ENCODE measurements at places on chromosomes 4 and X. TPM values are rescaled to one million over a fixed set of nuclear protein-coding genes. Genes with fewer than 3 reads are reported as not detected.

FAM133A gene
- polyA plus RNA-seq: 0.05 TPM

MND1 gene
- 20.7 TPM for polyA plus RNA-seq

DNA sequence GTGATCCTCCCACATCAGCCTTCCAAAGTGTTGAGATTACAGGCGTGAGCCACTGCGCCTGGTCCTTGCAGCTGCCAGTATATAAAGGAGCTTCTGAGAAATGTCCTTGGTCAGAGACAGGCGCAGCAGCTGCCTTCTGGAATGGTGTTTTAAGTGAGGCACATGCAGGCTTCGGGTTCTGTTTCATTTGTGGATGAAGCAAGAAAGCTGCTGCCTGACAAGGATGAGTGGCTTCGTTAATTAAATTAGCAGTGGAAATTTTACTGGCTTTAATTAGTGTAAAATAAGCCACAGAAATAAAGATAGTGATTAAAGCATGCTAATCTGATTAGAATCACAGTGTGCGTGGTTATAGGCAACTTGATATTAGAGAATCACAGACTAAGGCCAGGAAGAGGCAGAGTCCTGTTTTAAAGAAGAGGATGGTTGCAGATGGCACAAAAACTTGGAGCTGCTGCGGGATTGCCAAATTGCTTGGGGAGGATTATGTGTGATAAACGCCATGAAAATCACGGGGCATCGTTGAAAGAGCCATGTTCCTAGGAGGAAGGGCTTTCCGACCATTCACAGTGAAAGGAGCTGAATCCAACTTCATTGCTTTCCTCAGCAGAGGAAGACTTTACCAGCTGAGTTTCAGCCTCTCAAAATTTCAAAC, 348.4 kb upstream of the FAT1 start:
- no peak for DNase-seq

DNA sequence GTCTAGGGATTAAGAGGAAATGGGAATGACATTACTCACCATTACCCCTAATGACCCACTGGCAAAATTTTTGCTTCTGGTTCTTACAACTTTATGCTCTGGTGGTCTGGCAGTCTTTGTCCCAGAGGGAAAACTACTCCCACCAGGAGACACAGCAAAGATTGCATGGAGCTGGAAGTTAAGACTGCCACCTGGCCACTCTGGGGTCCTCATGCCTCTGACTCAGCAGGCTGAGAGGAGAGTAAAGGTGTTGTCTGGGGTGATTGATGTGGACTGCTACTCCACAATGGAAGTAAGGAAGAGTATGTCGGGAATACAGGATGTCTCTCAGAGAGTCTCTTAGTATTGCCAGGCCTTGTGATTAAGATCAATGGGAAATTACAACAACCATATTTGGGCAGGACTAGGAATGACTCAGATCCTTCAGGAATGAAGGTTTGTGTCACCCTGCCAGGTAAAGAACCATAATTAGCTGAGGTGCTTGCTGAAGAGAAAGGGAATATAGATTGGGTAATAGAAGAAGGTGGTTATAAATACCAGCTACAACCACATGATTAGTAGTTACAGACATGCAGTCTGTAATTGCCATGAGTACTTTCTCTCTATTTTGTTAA, 215.5 kb downstream of the GPAT3 start:
- DNase-seq: no peak

GRCh38 chrX:105317117-105317516, 96.6 kb upstream of the TEX13A start:
- DNase-seq: no peak

- no peak for DNase-seq
Observed at GRCh38 chr4:38582445-38582844, 81.6 kb upstream of the KLF3 start.

DNA sequence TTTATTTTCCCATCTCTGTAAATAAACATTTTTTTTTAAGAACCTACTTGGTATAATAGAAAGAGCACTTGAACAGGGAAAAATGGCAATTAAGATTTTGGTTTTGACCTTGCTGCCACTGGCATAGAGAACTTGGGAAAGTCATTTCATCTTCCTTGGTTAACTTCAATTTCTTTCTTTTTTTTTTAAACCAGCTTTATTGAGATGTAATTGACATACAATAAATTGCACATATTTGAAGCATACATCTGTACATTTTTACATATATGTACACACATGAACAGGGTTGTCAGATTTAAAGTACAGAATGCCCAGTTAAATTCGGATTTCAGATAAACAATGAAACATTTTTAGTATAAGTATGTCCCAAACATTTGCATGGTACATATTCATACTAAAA, 103.0 kb upstream of the RAPGEF2 start:
- no peak for DNase-seq

- peak; percentile 41 for DNase-seq
Observed at GRCh38 chr4:180828455-180829018, 1414.7 kb upstream of the TENM3 start.

Data from renal cortex interstitium (tissue), 15 donors.